Naive thymus-derived CD4-positive, alpha-beta T cell (primary cell): ENCODE measurements at places on chromosomes 2 and 18. TPM values are rescaled to one million over a fixed set of nuclear protein-coding genes. Genes with fewer than 3 reads are reported as not detected.

DNA sequence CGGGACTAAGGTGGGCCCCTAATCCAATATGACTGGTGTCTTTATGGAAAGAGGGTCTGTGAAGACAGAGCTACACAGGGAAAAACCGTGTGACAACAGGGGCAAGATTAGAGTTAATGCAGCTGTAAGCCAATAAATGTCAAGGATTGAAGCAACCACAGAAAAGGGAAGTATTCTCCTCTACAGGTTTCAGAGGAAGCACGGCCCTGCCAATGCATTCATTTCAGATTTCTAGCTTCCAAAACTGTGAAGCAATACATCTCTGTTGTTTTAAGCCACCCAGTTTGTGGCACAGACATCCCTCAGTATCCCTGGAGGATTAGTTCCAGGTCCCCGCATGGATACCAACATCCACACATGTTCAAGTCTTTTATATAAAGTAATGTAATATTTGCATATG, 48.8 kb downstream of the SPP2 start:
- H3K27me3 ChIP-seq: no peaks in the 10 kb centered on the region
- H3K4me3 ChIP-seq: no peak overlapping the region
- H3K27ac ChIP-seq: no peak overlapping the region
- no peaks in the 10 kb centered on the region for H3K36me3 ChIP-seq
- peaks cover 37% of the 10 kb centered on the region for H3K4me1 ChIP-seq

DNA sequence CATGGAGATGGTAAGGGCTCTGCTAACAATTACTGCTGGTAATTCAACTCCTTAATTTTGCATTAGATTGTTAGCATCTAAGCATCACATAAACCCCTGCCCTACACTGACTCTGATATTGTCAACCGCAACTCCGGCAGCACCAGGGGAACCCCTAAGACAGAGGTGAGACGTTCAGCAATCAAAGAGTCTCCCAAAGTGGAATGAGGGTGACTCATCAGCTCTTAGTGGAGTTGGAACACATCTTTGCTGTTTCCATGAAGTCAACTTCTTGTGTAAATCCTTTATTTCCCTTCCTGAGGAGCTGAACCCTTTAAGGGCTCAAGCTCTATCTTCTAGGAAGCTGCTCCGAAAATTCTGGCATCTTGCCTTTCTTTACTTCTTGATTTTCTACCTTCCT, 52.1 kb downstream of the ABCG8 start:
- no peak overlapping the region for H3K27ac ChIP-seq
- no peaks in the 10 kb centered on the region for H3K27me3 ChIP-seq
- DNase-seq: no peak
- peaks cover 75% of the 10 kb centered on the region for H3K36me3 ChIP-seq

The IL1F10 gene
- total RNA-seq: not detected

DNA sequence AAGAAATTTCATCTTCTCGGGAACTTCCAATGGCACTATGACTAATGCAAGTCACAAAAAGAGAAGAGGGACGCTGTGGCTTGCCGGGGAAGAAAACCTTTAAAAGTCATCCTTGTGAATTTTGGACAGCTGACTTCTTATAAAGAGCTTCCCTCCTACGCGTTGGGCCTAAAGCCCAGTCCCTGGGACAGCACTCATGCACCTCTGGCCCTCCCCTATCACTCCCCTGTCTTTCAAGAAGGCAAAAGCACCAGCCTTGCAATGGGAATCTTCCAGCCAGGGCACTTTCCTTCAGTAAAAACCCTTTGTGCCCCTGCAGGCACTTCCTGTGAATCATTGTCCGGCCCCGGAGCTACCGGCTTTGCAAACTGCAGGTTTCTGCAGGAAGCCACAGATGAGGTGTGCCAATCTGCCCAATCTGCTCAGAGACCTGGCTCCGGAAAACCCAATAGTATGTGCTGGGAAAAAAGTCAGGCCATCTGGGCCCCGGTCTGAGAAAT, 7.1 kb downstream of the MREG start:
- H3K4me3 ChIP-seq: no peak overlapping the region
- no peaks in the 10 kb centered on the region for H3K36me3 ChIP-seq
- H3K27me3 ChIP-seq: no peaks in the 10 kb centered on the region
- H3K4me1 ChIP-seq: peaks cover 5% of the 10 kb centered on the region

DNA sequence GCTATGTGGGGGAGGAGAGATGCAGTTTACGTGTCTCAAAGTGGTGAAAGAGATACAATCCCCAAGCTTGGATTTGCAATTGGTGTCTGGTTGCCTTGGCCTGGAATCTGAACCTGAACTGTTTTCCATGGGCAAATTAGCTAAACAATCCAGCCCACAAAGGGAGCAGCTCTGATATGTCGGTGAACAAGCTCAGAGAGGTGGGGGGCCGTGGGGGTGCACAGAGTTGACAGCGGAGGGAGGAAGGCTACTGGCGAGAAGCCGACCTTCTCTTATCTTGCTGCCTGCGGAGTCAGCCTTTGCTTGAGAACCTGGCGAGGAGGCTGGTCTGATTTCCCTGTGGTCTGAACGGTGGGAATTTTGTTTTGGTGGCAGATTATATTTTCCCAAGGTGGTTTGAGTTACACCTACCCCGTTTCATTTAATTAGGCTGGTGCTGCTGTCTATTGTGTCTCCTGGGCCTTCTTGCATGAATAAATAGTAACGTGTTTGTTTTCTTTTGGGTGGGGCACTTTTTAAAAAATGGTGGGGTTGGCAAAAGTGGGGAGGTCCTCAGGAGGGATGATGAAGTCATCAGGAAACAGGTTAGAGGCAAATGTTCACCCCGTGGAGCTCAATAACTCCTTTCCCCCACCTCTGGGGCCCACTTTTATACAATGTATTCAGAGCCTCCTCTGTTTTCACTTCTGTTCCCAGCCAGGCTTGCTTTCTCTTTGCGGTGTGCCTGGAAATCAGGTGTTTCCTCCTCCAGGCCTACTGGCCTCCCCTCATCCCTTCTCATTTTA, 80.9 kb upstream of the IGFBP5 start:
- no peak overlapping the region for H3K27ac ChIP-seq
- H3K27me3 ChIP-seq: no peaks in the 10 kb centered on the region
- no peaks in the 10 kb centered on the region for H3K4me1 ChIP-seq
- no peak overlapping the region for H3K4me3 ChIP-seq
- DNase-seq: no peak

- H3K4me1 ChIP-seq: no peaks in the 10 kb centered on the region
- no peak for DNase-seq
- H3K4me3 ChIP-seq: no peak overlapping the region
- H3K36me3 ChIP-seq: no peaks in the 10 kb centered on the region
Observed at GRCh38 chr2:88885679-88886416, 194.4 kb downstream of the RPIA start.
